NCI-H1694 (cell line): ENCODE measurements at places on chromosomes 2 and 18.
A peak's percentile ranks its signal among the peaks of the same experiment; 100 is the strongest.

DNA sequence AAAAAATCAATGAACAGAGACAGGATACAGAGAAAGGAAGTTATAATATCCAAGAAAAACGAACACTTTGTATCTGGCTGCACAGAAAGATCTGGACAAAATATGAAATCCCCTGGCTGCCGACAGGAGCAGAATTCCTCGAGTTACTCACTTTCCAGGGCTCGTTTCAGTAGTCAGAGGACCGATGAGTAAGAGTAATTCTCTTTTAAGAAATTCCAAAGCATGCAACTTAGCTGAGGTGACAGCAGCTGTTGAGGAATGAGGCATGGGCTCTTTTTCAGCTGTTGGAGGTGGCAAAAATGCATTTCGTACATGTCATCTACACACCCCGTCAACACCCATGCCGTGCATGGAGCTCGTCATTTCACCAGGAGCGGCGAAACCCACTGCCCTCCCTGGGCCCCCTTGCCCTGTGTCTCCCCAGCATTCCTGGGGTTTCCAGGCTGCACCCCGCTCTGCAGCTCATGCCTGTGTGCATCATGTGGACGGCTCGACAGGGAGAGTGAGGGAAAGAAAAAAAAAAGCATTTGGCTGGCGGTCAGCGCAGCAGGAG is 210.8 kb upstream of the SMIM21 start:
- no peak for DNase-seq

GRCh38 chr2:124542932-124543640 is 518.0 kb downstream of the CNTNAP5 start:
- peak; percentile 47 for DNase-seq

DNA sequence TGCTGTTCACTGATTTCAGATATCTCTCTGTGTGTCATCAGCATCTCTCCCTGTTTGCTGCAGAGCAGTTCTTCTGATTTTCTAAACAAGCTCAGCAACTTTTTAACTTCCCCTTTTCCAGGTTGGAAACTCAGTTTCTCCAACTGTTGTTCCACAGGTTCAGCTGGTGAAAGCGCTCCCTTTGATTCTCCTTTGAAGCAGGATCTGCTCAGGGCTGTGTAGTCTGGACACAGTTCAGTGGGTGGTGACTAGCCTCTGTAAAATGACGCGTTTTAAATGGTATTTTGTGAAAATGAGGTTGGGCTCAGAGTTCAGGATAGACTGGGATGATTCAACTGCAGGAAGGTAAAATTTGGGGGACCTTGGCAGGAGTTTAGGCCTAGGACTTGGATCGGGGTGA is 106.3 kb downstream of the TRIM43 start:
- no peak for DNase-seq

GRCh38 chr2:100367163-100367562 is 44.9 kb upstream of the LONRF2 start:
- no peak for DNase-seq

DNA sequence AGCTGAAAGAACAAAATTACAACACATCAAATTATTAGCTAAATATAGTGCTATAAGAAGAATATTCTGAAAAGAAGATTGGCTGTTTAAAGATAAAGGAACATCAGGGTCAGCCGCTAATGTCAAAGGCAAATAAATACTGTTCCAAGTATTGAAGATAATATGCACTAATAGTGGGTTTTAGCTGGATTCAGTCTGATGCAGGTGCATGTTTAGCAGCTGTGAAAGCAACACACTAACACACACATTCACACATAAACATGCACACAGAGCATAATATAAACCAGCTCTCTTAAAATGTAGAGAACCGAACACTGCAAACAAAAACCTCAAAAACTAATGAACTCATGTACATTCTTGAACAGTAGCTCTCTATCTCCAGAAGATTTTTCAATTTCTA is 634.6 kb downstream of the ERBB4 start:
- DNase-seq = no peak

- DNase-seq = no peak
Measured at GRCh38 chr2:228956701-228957474, 314.2 kb downstream of the PID1 start.

- no peak for DNase-seq
Measured at GRCh38 chr2:200507179-200507578, 2.7 kb downstream of the KCTD18 start.

DNA sequence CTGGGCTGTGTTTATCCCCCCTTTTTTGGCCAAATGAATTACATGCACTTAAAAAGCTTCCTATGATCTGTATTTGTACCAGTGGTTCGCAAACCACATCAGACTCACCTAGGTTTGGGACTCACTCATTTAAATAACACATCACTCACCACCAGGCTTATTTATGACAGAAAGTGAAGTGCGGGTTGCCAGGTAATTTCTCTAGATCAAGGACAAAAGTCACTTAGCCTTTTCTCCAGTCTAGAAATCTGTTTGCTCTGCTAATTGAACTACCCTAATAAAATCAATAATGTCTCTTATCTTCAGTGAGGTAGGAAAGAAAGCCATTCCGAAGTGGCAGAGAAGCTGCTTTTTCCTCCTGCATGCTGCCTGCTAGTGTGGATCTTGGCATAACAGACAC is 88.1 kb upstream of the SLC8A1 start:
- DNase-seq = no peak

- DNase-seq = no peak
Measured at GRCh38 chr2:96859099-96859649, 1.4 kb upstream of the ANKRD39 start.

GRCh38 chr18:29855637-29856036 is 1186.9 kb downstream of the DSC3 start:
- no peak for DNase-seq

GRCh38 chr2:84919885-84920580 is 14.6 kb downstream of the TMSB10 start:
- DNase-seq = no peak

- DNase-seq = peak; percentile 22
Measured at GRCh38 chr2:15313657-15314056, 247.5 kb downstream of the NBAS start.

- DNase-seq = no peak
Measured at GRCh38 chr2:234403074-234403473, 93.8 kb downstream of the ARL4C start.

DNA sequence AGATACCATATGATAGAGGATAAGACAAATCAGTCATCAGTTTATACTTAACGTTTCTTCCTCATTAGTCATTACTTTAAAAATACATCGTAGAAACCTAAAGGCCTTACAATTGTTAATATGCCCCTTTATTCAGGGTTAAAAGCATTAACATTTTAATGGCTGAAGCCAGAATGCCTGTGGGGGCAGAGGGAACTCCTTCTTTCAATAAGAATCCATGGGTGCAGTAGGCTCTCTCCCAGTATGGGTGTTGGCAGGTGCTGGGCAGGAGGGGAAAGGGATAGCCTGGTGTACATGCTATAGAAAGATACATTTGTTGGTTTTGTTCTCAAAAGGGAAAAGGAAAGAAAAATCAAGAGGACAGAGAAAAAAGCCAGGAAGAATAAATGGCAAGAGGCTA is 1035.7 kb upstream of the POU3F3 start:
- DNase-seq = no peak

DNA sequence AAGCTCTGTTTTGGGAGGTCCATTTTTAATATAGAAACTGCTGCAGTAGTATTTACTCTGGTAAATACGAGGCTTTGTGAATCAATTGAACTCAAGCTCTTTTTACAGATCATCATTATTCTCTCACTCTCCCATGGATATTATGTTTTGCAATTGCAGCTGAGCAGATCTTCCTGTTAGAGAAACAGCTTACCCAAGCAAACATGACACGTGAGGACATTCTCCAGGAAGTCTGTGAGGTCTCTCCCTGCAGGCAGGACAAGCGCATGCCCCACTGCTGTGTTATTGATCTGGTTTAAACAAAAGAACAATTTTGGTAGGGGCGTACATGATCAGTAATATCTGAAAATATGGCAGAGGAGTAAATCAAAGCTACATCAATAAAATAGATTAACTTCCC is 72.1 kb downstream of the COL6A3 start:
- no peak for DNase-seq

- DNase-seq = no peak
Measured at GRCh38 chr2:19035238-19035637, 323.2 kb downstream of the OSR1 start.

DNA sequence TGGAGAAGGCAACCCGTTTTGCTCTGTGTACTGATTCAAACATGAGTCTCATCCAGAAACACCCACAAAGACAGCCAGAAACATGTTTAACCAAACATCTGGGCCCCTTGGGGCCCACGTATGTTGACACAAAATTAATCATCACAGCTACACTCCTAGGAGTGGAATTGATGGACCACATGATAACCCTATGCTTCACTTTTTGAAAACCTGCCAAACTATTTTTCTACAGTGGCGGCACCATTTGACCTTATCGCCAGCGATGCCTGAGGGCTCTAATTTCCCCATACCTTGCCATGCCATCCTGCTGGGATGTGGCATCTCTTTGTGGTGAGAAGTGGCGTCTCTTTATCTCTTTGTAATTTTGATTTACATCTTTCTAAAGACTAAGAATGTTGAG is 38.5 kb downstream of the PSMG2 start:
- no peak for DNase-seq

GRCh38 chr2:101534149-101534611 is 59.3 kb upstream of the RFX8 start:
- no peak for DNase-seq

- DNase-seq = no peak
Measured at GRCh38 chr18:73235491-73235890, 367.7 kb upstream of the NETO1 start.

GRCh38 chr2:215685238-215685990 is 249.5 kb upstream of the FN1 start:
- DNase-seq = no peak

DNA sequence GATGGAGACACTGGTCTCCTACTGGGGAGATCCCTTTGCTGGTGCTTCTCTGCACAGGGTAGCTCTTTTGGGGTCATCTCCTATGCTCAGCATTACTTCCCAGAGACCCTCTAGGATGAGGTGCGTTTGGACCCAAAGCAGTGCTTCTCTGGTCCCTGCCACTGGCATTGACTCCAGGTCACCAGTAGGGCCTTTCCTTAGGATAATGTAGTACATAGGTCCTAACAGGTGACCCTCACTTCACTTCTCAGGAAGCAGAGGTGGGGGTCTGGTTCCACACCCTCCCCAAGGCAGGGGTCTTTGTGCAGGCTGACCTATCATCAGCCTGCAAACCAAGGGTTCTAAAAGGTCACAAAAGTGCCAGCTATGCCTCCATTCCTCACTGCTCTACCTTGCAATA is 145.8 kb upstream of the HS6ST1 start:
- no peak for DNase-seq
